Peyer's patch (tissue), 4 donors: ENCODE measurements at places on chromosomes 16 and 17. TPM values are rescaled to one million over a fixed set of nuclear protein-coding genes. Genes with fewer than 3 reads are reported as not detected.

- H3K4me3 ChIP-seq: no peak overlapping the region
- no peaks in the 10 kb centered on the region for H3K4me1 ChIP-seq
- H3K27me3 ChIP-seq: no peaks in the 10 kb centered on the region
- H3K36me3 ChIP-seq: peaks cover 86% of the 10 kb centered on the region
- H3K27ac ChIP-seq: no peak overlapping the region
These were observed 58.3 kb downstream of the PLD6 start for GRCh38 chr17:17147821-17148220.

- no peaks in the 10 kb centered on the region for H3K36me3 ChIP-seq
- peak overlapping the region; percentile 89 for H3K27ac ChIP-seq
- no peak for DNase-seq
- H3K27me3 ChIP-seq: no peaks in the 10 kb centered on the region
These were observed 805 bp upstream of the CLCN7 start for GRCh38 chr16:1475552-1476114.

The GCGR gene
- total RNA-seq: not detected

DNA sequence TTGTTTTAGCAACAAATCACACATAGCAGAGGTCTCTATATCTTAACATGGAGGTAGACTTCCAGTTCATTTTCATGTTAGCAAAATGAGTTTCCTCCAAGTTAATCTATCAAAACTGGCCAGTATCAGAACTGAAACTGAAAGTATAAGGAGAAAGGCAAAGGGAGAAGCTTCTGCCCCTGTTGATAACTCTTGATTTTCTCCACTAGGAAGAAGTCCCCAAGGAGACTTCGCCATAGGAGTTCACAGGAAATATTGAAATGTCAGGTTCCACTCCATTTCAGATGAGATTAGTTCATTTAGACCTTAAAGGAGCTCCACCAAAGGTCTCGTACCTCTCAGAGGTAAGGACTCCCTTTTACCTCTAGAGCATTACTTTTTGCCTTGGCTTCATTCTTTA, 1.2 kb upstream of the OGFOD3 start:
- no peak for DNase-seq
- peaks cover 6% of the 10 kb centered on the region for H3K4me1 ChIP-seq
- no peaks in the 10 kb centered on the region for H3K27me3 ChIP-seq

The SLC47A2 gene
- 3.9 TPM for total RNA-seq

- H3K4me1 ChIP-seq: no peaks in the 10 kb centered on the region
- no peaks in the 10 kb centered on the region for H3K36me3 ChIP-seq
- H3K4me3 ChIP-seq: no peak overlapping the region
These were observed 56.6 kb downstream of the ZFPM1 start for GRCh38 chr16:88509749-88510069.

The NUPR1 gene
- 9.9 TPM for total RNA-seq

- DNase-seq: no peak
- no peak overlapping the region for H3K4me3 ChIP-seq
- no peaks in the 10 kb centered on the region for H3K36me3 ChIP-seq
- H3K27me3 ChIP-seq: no peaks in the 10 kb centered on the region
- H3K4me1 ChIP-seq: no peaks in the 10 kb centered on the region
These were observed 23.3 kb upstream of the TAC4 start for GRCh38 chr17:49871211-49871610.

DNA sequence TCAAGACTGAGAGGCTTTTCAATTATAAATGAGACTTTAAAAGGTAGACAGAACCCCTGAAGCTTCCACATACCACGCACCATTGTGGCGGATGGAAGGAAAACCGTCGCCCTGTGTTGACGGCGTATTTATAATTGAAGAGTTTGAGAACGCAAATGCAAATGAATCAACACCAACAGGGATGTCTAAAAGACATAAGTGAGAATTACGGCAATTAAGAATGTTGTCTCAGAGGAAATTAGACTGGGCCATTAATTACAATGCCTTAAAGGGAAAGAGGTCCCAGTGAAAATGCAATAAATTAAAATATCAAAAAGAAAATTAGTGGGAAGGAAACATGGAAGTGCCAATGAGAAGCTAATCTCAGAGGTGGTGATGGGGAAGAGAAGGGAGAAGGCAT, 148.5 kb upstream of the XYLT1 start:
- H3K27ac ChIP-seq: no peak overlapping the region
- no peak for DNase-seq
- no peaks in the 10 kb centered on the region for H3K4me1 ChIP-seq
- no peak overlapping the region for H3K4me3 ChIP-seq
- no peaks in the 10 kb centered on the region for H3K36me3 ChIP-seq

DNA sequence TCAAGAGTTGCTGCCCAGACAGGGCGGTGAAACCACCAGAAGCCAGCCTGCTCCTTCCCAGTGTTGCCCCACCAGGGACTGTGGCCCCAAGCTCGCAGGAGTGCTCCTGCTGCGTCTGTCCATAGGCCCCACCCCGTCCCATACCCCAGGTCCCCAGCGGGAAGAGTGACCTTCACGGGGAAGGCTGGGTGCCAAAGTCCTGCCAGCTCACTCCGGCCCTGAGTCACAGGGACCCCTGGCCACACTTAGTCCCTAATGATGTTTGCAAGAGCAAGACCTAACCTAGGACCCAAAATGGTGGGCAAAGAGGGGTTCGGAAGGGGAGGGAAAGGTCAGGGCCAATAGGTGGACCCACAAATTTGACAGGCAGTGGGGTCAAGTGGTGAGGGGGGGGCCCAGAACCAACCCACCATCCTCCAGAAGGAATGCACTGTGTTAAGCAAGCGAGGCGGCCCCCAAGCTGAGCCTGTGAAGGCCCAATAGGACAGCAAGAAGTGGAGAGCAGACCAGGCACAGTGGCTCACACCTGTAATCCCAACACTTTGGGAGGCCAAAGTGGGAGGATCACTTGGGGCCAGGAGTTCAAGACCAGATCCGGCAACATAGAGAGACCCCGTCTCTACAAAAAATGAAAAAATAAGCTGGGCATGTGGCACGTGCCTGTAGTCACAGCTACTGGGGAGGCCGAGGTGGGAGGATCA, 3.3 kb downstream of the DOK4 start:
- H3K4me1 ChIP-seq: peaks cover 5% of the 10 kb centered on the region
- H3K36me3 ChIP-seq: no peaks in the 10 kb centered on the region

The SDR42E1 gene
- 15.0 TPM for total RNA-seq

The OTOA gene
- not detected for total RNA-seq

DNA sequence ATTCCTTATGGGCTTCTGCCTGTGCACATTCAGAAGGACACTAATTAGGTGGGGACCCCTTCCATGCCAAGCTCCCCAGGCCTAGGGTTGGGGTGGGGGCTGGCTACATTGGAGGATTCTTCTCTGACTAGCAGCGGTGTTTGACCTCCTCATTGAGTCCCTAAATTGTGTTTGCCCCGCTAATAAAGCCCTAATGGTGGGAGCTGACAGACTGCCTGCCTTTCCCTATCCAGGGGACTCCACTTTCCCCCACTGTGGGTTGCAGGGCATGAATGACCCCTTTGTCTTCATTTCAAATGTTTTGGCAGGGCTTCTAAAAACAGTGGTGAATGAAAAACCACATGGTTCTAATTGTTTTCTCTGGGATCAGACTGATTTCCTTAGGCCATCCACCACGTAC, 476.8 kb upstream of the CDH11 start:
- no peak overlapping the region for H3K4me3 ChIP-seq
- H3K27me3 ChIP-seq: no peaks in the 10 kb centered on the region
- H3K36me3 ChIP-seq: no peaks in the 10 kb centered on the region
- DNase-seq: no peak
- H3K27ac ChIP-seq: no peak overlapping the region

The GAS2L2 gene
- total RNA-seq: not detected

- DNase-seq: no peak
- no peaks in the 10 kb centered on the region for H3K4me1 ChIP-seq
- H3K36me3 ChIP-seq: no peaks in the 10 kb centered on the region
- H3K27ac ChIP-seq: no peak overlapping the region
- no peak overlapping the region for H3K4me3 ChIP-seq
- no peaks in the 10 kb centered on the region for H3K27me3 ChIP-seq
These were observed 16.1 kb upstream of the RPTOR start for GRCh38 chr17:80528536-80528935.

The CCL8 gene
- total RNA-seq: not detected

GRCh38 chr16:1468426-1468810, 6.4 kb downstream of the CLCN7 start:
- no peak overlapping the region for H3K4me3 ChIP-seq
- no peak for DNase-seq
- no peaks in the 10 kb centered on the region for H3K4me1 ChIP-seq
- H3K36me3 ChIP-seq: no peaks in the 10 kb centered on the region

The MAPT gene
- total RNA-seq: not detected

The KRTAP4-9 gene
- not detected for total RNA-seq

- H3K4me3 ChIP-seq: no peak overlapping the region
- no peak for DNase-seq
- no peaks in the 10 kb centered on the region for H3K27me3 ChIP-seq
- H3K4me1 ChIP-seq: no peaks in the 10 kb centered on the region
These were observed 41.7 kb upstream of the IL34 start for GRCh38 chr16:70604407-70605282.
